ENCODE measurements at places on chromosomes 5 and 9.

- peak; percentile 80 for DNase-seq
These were observed 29.9 kb upstream of the OBP2B start for GRCh38 chr9:133238851-133239532.

DNA sequence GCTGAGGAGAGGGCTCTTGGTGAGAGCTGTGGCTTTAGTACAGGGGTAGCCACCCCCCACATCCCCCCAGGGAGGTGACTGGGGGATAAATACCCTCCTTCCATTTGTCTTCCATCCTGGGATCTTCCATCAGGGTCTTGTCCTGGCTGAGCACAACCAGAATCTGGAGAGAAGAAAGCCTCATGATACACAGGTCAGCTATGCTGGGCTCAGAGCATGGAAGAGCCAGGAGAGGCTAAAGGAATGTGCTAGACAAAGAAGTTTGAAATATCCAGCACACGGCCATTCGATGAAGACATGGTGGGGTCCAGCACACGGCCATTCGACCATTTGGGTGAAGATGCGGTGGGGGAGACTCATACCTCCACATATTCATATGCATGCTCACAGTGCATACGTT is 30.0 kb downstream of the ROPN1L start:
- no peak for DNase-seq

- DNase-seq = no peak
These were observed 6.1 kb upstream of the AJM1 start for GRCh38 chr9:136835932-136836904.

GRCh38 chr5:132462856-132463745 is 27.5 kb downstream of the IRF1 start:
- DNase-seq = no peak

DNA sequence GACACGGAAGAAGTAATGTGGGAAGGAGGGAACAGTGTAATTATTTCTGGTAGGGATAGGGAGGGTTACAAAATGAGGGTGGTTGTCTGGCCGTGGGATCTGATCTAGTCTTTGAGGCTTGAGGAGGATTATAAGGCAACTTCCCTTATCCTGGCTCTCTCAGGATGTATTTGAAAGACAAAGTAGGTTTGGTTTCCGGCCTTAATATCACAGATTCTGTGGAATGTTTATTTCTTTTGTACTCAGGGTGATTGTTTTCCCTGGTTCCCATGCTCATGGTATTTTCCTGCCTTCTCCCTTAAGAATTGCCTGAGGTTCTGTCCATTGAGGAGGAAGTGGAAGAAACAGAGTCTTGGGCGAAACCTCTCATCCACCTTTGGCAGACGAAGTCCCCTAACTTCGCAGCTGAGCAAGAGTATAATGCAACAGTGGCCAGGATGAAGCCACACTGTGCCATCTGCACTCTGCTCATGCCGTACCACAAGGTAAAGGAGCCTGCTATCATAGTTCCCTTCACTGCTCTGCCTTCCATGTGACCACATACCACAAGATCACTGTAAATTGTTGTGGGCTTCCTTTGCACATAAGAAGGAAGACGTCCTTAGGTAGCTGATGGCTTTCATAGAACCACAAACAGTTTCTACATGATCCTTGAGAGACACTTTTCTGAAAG is 253.8 kb downstream of the KDM4C start:
- DNase-seq = no peak

- no peak for DNase-seq
These were observed 66.7 kb upstream of the XPA start for GRCh38 chr9:97763874-97764273.

- no peak for DNase-seq
These were observed 10.5 kb downstream of the FAM81B start for GRCh38 chr5:95401626-95402025.

- DNase-seq = no peak
These were observed 27.4 kb upstream of the SAP30L start for GRCh38 chr5:154418344-154418820.

DNA sequence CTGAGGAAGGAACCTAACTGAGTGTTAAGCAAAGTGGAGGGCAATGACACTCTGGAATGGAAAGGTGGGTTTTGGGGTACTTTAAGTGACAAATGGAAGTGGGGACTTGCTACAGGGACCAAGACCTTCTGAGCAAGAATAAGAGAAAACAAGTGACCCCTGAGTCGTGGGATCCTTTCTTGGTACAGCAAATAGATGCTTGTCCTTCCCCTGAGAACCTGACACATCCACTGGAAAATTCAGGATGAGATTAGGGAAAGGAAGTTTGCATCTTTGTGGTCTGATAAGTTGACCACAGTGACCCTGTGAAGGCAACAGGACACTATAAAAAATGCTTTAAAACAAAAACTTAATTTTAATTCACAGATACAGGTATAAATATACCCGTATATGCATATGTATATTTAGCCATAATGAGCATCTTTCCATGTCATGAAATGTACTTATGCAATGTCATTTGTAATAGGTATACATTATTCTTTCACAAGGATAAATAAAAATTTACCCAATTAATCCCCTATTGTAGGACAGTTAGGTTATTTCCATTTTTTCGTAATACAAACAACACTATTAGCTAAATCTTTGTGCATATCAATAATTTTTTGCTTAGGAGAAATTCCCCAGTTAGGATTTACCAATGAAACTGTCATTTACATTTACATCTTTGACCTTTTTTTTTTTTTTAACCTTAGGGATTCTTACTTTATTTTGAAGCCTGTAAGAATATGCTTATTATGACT is 2.0 kb upstream of the IRF1 start:
- DNase-seq = no peak

- no peak for DNase-seq
These were observed 2.5 kb downstream of the SLC6A18 start for GRCh38 chr5:1227667-1228066.

DNA sequence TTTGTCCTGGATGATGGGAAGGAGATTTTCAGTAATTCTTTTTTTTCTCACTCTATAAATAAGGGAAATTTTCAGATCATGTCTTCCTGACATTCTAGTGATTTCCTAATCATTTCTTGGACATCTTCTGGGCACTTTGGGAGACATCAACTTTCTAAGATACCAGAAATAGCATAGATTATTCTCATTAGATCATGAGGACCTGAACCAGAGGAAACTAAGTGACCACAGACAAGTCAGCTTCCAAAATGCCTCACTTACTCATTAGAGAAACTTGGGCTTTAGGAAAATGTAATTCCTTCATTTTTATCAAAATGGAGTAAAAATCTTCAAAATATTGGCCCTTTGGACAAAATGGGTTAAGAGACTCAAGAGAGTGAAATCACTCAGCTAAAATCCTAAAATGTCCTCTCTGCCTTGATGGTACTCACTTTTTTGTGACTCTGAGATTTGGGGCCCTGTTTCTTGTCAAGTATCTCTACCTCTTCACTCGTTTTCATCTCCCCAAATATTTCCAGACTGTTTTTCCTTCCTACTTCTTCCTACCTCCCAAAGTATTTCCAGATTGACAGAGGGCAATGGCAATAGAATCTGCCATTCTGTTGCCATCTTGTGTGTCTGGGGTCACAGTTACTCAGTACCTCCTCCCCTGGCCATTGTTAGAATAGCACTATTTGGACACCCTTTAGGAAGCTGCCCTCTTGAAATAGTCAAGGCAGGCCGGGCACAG is 194.5 kb downstream of the NR3C1 start:
- no peak for DNase-seq

GRCh38 chr9:127987103-127987614 is 6.4 kb upstream of the EEIG1 start:
- no peak for DNase-seq

DNA sequence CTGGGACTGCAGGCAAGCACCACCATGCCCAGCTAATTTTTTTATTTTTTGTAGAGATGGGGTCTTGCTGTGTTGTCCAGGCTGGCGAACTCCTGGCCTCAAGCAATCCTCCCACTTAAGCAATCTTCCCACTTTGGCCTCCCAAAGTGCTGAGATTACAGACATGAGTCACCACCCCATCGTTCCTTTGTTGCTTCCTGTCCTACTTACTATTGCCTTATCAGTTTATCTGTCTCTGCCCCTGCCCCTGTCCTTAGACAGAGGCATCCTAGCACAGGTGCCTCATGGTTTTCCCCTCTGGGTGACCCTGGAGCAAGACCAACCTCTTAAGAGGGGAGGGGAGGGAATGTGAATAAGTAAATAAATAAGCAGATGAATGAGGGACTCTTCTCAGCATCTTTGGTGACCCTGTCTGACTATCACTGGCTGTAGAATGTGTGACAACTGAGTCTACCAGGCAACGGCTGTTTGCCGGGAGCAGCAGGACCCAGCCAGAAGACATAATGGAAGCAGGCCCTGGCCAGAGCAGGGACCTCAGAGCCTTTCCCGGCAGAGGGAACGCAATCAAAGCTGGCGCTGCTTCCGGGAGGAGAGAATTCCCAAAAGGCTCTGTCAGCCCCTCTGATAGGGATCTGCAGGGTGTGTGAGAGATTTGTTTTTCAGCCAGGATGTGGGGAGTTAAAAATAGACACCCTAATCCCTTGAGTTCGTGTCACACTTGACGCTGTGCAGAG is 43.8 kb upstream of the DAB2IP start:
- DNase-seq = peak; percentile 40

DNA sequence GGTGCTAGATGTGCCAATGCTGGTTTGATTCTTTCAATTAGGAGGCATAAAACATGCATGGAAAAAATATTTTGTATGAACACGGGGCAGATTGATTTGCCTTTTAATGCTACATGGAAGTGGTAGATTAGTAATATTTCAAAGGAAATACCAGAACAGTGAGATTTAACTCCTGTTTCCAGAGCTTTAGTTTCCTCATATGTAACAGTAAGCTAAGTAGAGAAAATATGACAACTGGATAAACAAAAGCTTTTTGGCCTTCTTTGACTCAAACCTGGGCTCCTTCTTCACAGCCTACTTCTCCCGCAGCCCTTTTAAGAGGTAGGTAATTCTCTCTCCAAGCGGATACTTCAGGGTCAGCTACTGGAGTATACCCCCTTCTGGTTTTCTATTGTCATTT is 254.2 kb upstream of the TRPC7 start:
- no peak for DNase-seq

DNA sequence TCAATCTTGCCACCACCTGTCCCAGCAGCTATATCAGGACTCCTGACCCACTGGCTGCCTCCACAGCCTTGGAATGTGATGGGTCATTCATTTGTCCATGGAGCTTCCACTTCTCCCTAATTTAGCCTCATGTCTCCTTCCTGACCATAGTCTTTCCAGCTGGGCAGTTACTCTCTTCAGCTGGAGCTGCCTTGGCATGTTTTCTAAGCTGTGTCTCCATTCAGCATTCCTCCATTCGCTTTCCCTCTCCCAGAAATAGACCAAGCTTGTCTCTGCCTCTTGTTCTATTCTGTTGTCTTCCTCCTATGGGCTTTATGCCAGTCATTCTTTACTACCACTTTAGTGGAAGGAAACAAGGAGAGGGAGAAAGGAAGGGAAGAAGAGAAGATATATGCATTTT is 5.3 kb upstream of the CTXN3 start:
- no peak for DNase-seq

- DNase-seq = no peak
These were observed 4.4 kb downstream of the GDNF start for GRCh38 chr5:37835380-37835973.

GRCh38 chr5:18881615-18882014 is 1106.4 kb downstream of the CDH18 start:
- DNase-seq = no peak

DNA sequence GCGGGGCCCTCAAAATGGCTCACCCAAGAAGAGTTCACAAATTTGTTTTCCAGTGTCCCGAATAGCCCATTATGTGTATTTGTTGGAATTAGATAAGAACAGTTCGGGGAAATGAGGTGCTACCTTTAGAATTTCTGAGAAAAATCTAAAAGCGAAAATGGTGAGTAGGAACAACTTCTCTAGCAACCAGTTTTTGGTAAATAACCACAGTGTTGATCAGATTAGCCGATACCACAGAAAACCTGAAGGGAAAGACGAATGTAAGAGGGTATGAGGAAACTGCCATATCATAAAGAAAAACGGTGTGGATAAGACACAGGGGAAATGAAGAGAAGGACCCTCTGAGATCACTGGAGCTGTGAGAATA is 31.0 kb downstream of the ADAM19 start:
- no peak for DNase-seq

DNA sequence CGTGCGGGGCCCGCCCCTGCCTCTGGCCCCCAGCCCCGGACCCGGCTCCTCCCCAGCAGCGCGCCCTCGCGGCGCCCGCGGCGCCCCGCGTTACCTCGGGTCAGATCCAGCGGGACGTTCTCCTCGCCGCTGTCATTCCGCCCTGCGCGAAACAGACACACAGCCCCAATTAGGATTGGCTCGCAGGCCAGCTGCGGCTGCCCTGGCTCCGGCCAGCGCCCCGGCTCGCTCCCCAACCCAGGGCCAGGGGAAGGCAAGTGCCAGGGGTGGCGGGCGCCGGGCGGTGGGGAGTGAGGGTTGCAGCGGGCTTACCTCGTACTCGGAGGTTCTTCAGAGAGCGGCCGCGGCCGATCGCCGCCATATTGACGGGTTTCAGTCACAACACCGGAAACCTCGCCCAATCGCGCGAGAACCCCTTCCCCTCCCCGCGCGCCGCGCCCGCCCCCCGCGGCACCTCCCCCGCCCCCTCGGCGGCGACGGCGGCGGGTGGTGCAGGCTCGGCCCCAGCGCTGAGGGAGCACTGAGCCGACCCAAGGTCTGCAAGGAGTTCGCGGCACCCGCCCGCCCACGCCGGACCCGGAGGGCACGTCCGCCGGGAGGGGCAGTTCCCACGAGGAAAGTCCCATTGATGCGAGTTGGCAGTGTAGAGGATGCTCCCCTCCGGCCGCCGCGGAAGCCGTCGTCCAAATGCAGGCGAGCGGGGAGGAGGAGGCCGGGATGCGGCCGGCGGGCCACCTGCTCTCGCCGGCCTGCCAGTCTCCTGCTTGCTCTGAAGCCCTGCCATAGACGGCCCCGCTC is at the start of gene RICTOR:
Gene RICTOR, minus strand, starts transcription at position 383 of the 798 bp plus-strand sequence. Its CDS starts 22 bp downstream, at position 361.
- peak; percentile 93 for DNase-seq

DNA sequence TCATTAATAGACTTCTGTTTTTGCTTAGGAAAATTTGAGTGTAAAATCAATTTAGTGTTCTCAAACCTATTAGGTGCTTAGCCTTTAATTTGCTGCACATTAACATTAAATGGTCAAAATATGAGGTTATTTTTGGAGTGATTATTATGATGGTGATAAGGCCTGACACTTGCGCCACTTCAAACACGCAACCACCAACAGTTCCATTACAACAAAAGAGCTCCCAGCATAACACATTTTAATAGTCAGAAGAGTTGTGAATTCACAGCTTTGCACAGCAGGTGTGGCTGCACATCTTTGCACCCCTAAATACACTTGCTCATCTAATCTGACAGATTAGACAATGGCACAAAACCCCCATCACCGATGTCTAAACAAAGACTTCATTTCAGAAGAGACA is 940.7 kb downstream of the NR2F1-AS1 start:
- no peak for DNase-seq

- DNase-seq = no peak
These were observed 367.6 kb downstream of the GLIS3 start for GRCh38 chr9:3931996-3932906.
